ENCODE measurements at places on chromosomes 7 and 10.

- no peak for DNase-seq
Observed at GRCh38 chr10:3477683-3478082, 305.1 kb upstream of the PITRM1 start.

DNA sequence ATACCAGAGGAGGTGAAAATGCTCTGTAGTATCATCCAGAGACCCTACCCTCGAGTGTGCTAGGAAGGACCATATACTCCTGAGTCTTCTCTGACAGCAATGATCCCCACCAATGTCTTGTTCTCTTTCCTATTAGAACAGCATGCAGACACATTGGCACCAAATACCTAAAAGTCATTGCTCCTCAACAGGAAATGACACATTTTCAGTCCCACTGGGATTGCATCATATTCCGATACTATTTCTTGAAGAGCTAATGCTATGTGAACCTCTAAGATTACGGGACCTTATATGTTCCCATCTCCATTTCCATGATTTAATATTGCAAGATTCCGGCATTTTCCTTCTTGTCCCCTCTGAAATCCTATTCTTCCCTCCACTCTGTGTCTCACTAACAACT lies 177.4 kb downstream of the NRP1 start:
- peak; percentile 84 for DNase-seq

GRCh38 chr7:31811650-31812461 lies 124.8 kb downstream of the PPP1R17 start:
- DNase-seq, result peak; percentile 21

DNA sequence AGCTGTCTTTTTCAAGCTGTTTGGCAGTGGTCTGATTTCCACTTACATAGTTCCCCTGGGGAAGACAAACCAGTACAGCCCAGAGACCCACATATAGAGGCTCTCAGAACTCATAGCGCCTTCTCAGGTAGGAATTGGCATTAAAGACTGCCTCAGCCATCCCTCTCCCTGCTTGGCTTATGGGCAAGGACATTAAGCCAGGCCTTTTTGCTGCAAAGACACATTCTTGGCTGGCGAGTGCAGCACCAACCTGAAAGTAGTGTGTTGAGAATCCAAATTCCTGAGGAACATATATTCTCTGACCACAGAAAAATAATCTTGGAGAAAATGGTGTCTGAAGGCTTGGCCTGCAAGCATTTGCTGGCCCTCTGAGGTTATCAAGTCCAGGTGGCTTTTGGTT lies 39.2 kb upstream of the HPS1 start:
- no peak for DNase-seq

DNA sequence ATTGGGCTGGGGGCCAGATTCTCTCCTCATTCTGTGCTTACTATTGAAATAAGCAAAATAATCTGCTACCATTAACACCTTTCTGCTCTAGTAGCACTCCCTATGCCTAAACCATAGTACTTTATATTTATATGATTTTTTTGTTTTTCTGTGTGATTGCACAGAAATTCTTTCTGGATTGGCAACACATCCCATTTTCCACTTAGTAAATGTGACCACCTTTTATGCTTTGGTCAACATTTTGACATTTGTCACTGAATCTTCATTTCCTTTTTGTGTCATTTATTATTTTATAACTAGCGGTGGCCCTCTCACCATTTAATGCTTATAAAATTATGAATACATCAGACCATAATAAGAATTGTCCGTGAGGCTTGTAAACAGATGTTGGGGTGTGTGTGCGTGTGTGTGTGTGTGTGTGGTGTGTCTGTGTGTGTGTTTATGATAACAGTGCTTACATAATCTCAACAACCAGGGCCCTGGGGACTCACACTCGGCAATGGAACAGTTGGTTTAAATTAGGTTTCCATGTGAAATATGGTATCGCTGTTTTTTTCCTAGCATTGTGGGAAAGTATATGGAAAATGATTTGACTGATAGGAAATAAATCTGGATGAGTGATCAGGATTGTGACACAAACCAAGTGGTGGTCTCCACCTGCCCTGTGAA lies 138.9 kb downstream of the NOC3L start:
- DNase-seq, result no peak

DNA sequence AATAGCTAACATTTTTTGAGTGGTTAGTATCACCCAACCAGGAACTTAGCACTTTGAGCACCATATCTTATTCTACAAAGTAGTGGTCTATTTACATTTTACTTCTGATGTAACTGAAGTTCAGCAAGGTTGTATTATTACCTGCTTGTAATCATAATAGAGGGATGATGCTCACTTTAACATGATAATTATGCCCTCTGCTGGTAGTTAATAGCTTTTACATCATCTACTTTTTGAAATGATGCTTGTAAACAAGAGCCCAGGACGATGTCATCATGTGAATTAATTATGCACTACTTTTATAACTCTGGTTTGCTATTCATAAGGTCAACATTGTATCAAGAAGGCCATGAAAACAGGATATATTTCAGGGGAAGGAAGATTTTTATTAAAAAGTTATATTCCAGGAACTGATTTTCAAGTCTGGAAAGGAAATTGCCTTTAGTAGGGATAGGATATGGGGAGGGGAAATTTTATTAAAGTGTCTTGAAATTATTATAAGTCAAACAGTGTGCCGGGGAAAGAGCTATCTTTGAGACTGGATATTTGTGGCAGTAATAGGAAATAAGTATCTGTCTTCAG lies 80.3 kb upstream of the SCIN start:
- DNase-seq, result peak; percentile 50

GRCh38 chr10:47123716-47124288 lies 176.2 kb upstream of the GDF10 start:
- DNase-seq, result no peak

DNA sequence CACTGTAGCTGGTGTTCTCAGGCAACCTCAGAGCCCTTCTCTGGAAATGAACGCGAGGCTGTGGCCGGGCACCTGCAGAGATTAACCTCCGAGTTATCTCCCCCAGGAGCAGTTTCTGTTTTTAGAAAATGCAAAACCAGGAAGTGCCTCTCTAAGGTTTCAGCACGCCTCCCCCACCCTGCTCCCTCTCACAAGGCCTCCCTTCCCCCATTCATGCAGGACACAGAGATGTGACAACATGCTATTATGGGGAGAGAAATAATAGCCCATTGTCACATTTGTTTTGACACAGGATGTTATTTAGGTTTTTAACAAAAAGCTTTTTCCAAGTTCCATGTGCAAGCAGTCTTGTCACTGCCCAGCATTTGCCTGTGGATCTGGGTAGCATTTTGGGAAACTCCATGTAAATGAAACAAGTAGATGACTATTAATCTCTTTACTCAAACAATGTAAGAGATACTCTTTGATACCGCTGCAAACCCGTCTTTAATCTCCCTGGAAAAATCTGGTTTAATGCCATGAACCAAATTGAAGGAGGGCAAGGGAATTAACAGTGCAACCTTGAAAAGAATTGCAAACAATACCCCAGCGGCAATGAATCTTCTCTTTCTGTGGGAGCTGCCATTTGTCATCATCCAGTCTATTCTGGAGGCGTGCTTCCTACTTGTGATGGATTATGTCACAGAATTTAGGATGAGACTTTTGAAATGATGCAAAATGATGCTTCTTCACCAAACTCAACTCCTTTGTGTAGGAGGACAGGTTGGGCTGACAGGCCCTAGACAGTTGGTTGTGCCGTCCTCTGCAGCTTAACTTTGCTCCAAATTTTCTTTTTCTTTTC lies 86.5 kb upstream of the NMT2 start:
- DNase-seq, result peak; percentile 40

- DNase-seq, result no peak
Observed at GRCh38 chr7:142104550-142105527, 6.7 kb upstream of the MGAM2 start.

GRCh38 chr10:1869861-1870260 lies 132.5 kb upstream of the ADARB2 start:
- DNase-seq, result no peak

GRCh38 chr7:148148456-148148855 lies 442.1 kb upstream of the C7orf33 start:
- no peak for DNase-seq

DNA sequence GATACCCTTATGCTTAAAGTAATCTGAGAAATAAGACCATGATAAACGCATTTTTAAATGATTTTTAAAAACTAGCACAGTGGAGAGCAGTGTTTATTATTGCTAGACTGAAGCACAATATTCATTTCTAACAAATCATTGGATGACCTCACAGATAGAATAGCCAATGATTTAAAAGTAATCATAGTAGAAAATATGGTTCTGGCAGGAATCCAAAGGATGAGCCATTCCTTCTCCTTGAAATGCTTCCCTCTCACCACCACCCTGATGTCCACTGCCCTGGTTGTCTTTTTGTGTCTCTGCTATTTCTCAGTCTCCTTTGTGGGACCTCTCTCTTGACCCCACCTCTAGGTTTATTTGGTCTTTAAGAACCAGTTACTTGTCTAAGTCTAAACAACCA lies 64.9 kb downstream of the PRKG1 start:
- no peak for DNase-seq

Measured in kidney capillary endothelial cell (primary cell).